EL (cell line): ENCODE measurements at places on chromosomes 4 and X.
A peak's percentile ranks its signal among the peaks of the same experiment; 100 is the strongest.

GRCh38 chrX:7925867-7926472 lies 1.2 kb downstream of the PNPLA4 start:
- DNase-seq = peak; percentile 56

DNA sequence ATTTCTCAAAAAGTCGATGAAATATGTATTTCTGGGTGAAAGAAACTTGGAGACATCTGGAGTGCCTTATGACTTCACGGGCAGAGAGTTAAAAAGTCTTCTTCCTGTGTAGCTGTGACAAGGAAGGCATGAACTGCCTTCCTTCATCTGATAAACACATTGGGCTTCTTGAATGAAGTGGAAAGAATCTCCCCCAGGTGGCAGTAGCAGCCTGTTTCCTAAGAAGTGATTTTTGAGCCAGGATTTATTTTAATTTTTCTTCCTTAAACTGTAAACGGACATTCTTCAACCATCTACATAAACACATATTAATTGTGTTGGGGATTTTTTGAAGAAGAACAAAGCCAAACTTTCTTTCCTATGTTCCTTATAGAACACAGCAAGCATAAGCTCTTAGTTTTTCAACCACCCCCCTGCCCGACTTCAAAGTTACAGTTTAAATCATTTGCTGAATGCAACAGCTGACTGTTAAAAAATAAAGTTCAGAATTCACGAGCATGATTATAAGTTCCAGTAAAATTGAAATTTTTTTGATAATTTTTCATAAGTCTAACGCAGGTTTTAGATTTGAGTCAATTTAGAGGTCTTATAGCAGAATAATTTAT lies 980 bp upstream of the GIMD1 start:
- DNase-seq = peak; percentile 84

- no peak for DNase-seq
Measured at GRCh38 chrX:25198253-25198652, 182.5 kb upstream of the ARX start.

DNA sequence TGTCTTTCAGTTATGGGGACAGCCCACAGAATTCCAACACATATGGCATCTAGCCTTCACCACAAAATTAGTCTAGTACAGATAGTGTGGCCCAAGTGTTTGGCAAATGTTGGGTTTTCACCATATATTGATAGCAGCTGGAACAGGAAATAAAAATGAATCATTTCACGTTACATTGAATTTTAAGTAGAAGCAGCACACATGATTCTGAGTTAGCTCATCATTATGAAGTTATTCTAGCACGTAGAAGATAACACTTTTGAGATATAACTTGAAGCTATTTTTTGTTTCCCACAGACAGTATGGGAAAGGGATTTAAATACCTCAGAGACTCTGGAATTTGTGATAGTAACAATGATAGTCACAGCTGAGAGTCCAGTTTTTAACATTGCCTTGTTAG lies 118.7 kb downstream of the FAT4 start:
- peak; percentile 46 for DNase-seq

GRCh38 chrX:134501941-134502340 lies 42.0 kb downstream of the HPRT1 start:
- DNase-seq = no peak

- DNase-seq = peak; percentile 22
Measured at GRCh38 chr4:140691369-140691768, 64.8 kb downstream of the TBC1D9 start.

GRCh38 chr4:155616117-155616516 lies 50.5 kb upstream of the GUCY1A1 start:
- DNase-seq = no peak

DNA sequence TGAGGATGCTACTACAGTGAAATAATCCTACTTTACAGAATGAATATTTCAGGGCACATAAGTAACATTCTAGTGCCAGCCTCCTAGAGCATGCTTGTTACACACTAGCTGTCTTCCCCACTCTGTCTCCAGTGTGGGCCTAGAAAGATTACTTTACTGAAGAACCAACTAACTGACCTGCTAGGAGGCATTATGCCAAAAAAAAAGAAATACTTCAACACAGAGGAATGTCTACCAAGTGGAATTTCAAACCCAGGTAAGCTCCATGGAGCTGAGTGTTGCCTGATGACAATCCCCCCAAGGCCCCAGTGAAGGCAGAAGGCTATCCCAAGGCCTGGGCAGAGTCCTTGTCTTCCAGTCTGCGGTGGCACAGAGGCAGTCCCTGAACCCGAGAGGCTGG lies 40.9 kb upstream of the STS start:
- no peak for DNase-seq

- DNase-seq = peak; percentile 80
Measured at GRCh38 chrX:21940356-21940829, at the start of gene SMS. SMS (plus strand) TSS chrX:21940709; CDS start chrX:21940825, 116 bp downstream.

- no peak for DNase-seq
Measured at GRCh38 chr4:9594948-9595347, 150.7 kb downstream of the DEFB131A start.

- no peak for DNase-seq
Measured at GRCh38 chr4:106602711-106603110, 234.1 kb upstream of the GIMD1 start.

- peak; percentile 93 for DNase-seq
Measured at GRCh38 chr4:158161551-158162354, 11.1 kb downstream of the GASK1B start.

DNA sequence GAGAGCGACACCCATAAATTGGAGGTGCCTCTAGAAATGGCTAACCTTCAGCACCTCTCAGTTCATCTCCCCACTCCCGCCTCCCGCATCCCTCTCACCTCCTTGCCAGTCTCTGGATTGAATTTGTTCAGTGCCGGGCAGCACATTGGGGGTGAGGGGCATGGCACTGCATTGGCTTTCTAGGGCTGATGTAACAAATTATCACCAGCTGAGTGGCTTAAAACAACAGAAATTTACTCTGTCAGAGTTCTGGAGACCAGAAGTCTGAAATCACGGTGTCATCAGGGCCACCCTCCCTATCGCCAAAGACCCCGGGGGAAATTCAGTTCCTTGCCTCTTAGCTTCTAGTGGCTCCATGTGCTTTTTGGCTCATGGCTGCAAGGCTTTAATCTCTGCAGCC lies 105.1 kb upstream of the RBPJ start:
- DNase-seq = no peak

GRCh38 chr4:121308828-121309227 lies 72.0 kb downstream of the QRFPR start:
- no peak for DNase-seq

GRCh38 chrX:152157042-152157441 lies 18.7 kb upstream of the MAGEA10 start:
- no peak for DNase-seq

- peak; percentile 35 for DNase-seq
Measured at GRCh38 chrX:51641421-51642021, 22.8 kb upstream of the CENPVL3 start.

- no peak for DNase-seq
Measured at GRCh38 chr4:131013226-131013625, 1917.3 kb downstream of the C4orf33 start.
